NCI-H1694 treated with DMSO at 0.1 percent for 48 hours (cell line): ENCODE measurements at places on chromosomes 7 and 10.

DNA sequence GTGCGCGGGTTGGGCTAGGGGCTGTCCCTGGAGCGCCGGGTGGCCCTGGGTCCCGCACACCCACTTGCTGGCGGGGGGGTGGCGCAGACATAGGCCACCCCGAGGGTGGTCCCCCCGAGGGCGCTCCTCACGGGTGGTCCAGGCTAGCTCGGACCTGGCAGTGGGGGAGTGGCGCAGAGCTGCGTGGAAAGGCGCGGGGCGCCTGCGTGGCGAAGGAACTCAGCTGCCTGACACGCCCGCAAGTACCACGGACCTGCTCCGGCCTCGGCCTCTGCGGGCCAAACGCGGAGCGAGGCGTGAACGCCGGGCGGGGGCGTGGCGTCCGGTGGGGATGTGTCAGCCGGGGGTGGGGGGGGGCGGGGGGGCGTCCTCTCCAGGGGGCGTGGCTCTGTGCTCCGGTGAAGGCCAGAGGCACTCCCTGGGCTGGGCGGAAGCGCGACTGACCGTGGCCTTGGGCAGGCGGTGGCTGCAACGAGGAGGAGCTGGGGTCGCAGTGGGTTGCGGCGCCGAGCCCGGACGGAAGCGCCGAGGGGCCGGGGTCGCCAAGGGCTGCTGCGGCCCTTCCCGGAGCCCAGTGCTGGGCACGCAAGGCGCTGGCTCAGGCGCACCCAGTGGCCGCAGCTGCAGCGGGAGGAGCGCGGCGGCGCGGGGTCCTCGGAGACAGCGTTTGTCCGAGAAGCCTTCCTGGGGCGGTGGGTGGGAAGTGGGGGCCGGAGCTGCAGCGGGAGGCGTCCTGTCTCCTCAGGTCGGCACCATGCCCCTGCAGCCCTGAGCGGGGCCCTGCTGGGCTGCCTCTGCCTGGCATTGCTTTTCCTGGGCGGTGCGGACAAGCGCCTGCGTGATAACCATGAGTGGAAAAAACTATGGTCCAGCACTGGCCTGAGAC, 58.9 kb upstream of the NUPR2 start:
- DNase-seq = no peak

- DNase-seq = no peak
Measured at GRCh38 chr7:22356010-22356691, 803 bp downstream of the RAPGEF5 start.

DNA sequence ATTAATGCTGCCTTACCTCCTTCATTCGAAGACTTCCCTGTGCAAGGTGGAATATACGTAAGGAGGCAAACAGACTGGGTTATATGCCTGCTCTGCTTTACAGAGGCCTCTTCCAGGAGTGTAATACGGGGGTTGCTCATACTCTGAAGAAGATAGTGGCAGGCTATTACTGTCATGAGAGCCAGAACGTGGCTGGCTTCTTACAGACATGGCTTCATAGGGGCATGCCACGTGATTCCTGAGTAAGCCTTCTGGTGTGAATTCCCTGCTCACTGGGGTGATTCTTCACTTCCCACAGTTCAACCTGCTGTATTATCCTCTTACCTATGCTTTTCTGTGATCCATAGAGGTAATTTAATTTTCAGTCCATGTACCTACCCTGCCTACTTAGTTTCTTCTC, 141.8 kb downstream of the ST7 start:
- no peak for DNase-seq

DNA sequence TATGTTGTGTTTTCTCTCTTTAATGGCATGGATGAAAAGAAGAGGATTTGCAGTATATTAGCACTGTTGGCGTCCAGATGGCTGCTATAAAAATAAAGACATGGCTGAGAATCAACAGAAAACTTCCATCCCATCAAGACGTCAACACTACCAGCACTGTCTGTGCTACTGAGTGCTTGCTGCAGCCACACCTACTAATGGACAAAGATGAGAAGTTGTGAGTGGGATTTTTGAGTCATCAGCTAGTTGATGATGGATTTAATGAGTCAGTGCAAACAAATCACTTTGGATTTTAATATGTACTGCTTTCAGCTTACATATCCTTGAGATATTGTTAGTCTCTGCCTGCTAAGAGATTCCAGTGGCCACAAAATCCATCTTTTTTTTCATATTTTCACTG, 631.0 kb upstream of the ANKRD30A start:
- no peak for DNase-seq

DNA sequence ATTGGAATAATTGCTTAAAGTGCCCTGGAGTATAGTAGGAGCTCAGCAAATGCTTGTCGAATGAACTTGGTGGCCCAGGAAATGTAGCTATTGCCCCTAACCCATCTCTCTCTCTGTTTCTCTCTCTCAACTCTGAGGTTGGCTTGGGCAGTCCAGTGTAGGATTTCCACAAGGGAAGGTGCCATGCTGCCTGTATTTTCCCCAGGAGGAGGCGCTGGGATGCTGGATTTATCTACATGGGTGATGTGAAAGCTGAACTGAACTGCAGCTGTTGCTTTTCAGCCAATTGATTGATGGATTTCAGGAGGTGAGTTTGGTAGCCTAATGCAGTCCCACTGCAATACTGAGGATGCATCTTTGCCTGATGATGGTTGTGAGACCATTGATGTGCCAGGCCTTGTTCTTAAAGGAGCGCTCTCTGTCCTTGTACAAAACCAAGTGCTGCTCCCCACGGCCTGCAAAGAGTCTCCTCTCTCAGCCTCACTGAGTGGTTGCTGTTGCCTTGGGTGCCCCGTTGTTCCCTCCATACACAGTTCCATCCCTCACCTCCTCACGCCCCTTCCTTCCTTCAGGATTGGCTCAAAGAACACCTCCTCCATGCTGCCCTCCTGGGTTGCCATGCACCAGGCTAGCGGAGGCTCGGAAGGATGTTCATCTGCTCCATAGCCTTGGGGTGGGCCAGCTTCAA, 200.6 kb downstream of the GLRX3 start:
- no peak for DNase-seq

DNA sequence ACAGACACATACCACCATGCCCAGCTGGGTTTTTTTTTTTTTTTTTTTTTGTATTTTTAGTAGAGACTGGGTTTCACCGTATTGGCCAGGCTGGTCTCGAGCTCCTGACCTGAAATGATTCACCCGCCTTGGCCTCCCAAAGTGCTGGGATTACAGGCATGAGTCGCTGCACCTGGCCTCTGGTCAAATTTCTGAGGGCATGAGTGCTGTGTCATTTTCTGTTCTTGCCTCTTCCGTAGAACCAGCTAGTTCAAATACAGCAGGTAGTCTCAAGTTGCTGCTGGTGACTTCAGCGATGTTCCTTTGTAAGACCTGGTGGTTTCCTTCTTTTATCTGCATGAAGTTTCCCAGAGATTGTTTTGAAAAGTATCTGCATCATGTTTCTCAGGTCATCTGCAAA, 134.8 kb upstream of the SHH start:
- no peak for DNase-seq

DNA sequence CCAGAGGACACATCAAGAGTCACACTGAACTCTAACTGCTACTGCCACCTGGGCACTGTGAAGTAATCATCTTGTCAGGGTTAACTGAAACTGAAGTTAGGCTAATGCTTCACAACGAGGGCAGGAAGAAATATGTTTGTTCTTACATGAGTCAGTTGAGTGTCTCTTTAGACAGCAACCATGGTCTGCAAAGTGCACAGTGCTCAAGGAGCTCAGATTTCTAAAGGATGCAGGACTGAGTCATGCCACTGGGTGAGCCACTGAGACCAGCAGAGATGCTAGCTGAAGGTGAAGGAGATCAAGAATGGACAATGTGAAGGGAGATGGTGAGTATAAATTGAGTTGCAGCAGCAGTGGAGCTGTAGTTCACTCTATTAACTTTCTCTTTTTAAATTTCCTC, 76.0 kb upstream of the CTTNBP2 start:
- no peak for DNase-seq

GRCh38 chr7:17429579-17429978, 131.1 kb downstream of the AHR start:
- DNase-seq = no peak

DNA sequence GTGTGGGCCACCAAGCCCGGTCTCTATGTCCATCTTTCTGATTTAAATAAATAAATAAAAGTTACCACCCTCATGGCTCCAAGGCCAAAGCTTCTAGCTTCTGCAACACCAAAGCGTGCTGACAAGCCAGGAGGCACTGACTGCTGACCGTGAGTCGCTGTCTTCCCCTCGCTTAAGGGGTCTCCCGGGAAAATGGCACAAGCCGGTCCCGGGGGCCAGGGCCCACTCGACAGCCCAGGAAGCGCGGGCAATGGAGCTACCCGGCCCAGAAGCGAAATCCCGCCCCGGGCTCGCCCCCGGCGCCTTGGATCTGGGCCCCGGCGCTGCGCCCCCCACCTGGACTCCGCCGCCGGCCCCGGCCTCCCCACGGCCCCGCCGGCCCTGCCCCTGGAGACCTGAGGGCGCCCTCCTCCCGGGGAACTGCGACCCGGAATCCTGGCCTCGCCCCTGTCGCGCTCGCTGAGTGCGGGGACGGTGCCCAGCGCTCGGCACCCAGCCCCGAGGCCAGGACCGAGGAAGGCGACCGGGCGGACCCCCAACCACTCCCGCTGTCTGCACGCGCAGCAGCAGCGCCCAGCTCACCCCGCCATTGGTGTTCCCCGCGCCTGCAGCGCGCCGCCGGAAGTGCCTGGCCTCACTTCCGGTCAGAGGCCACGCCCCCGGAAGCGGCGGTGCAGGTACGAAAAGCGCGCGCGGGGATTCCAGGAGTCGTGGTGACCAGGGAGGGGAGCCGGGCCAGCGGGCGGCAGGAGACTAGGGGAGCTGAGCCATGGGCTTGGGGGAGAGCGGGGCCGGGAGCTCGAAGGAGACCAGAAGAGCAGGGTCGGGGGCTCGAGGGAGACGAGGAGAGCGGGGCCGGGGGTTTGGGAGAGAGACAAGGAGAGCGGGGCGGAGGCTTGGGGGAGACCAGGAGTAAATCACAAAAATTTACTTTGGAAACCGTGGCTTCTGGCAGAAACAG, at the start of the genes MRM2 and NUDT1:
Gene MRM2, minus strand, starts transcription at position 626 of the 961 bp plus-strand sequence. Its CDS starts 36 bp downstream, at position 590.
Gene NUDT1, plus strand, starts transcription at position 647 of the 961 bp plus-strand sequence. CDS start 2,349 bp downstream, outside the sequence.
- DNase-seq = peak; percentile 17

DNA sequence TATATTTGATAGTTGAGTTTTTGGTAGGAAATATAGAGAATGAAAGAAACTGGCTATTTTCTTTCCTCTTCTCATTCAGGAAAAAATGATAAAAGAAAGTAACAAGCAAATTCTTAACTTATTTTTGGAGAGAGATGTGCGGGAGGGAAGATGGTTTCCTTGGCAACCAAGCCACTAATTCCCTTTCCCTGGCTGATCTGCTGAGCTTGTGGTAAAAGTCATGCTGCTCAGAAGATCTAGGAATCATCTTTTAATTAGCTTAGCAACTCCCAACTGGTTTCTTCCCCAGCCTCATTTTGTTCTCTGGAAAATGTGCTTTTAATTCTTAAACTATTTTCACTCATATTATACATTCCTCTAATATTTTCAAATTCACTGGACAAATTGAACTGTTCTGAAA, 11.8 kb downstream of the UROS start:
- DNase-seq = no peak

GRCh38 chr10:114635101-114635500, 23.0 kb downstream of the ABLIM1 start:
- no peak for DNase-seq

DNA sequence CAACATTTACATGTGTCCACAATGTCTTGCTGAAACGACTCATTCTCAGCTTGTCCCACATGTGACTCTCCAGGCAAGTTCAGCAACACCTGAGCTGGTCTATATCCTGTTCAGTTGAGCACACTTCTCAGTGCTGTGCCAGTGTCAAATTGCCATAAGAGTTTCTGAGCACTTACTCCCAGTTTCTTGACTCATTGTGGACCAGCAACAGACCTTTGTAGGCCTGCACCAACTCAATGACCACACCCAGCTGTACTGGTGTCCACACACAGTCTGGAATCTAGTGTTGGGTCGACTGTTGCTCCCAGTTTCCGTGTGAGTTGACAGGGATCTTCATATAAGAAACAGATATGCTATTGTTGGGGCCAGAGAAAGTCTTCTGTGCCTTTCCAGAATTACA, 88.0 kb downstream of the PTPN20 start:
- no peak for DNase-seq

DNA sequence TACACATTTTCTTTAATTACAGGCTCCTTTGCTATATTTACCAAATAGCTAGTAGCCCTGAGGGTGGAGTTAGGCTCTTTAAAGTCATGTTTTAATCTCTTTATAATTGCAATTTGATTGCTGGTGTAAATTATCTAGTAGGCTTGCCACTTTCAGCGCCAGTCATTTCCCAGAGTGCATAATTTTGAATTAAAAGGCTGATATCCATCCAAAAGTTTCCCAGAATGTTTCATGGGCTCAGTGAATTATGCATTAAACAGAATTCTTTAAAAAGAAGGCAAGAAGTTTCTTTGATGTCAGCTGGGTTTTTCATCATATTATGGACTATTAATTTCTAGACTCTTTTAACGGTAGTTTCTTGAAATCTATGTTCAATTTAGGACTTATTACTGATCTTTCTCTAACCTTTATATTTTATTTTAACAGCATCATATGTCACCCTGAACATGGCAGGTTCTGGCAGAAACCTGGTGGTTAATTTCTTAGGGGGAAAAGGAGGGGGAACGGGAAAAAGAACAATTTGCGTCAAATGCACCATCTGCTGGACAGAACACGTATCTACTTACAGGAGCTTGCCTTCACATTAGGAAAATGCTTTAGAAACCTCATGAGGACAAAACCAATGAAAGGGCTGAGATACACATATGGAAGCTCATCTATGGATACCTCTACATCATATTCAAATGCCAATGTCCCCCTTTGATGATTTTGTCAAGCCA, 171.1 kb downstream of the GRM3 start:
- peak; percentile 20 for DNase-seq

- no peak for DNase-seq
Measured at GRCh38 chr7:31699050-31699449, 12.0 kb downstream of the PPP1R17 start.

DNA sequence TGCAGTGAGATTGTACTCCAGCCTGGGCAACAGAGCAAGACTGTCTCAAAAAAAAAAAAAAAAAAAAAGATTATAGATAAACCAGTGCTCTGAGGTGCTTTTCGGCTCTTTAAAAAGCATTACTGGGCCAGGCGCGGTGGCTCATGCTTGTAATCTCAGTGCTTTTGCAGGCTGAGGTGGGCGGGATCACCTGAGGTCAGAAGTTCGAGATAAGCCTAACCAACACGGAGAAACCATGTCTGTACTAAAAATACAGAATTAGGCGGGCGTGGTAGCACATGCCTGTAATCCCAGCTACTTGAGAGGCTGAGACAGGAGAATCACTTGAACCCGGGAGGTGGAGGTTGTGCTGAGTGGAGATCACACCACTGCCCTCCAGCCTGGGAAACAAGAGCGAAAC, 6.6 kb upstream of the HNRNPF start:
- DNase-seq = no peak

DNA sequence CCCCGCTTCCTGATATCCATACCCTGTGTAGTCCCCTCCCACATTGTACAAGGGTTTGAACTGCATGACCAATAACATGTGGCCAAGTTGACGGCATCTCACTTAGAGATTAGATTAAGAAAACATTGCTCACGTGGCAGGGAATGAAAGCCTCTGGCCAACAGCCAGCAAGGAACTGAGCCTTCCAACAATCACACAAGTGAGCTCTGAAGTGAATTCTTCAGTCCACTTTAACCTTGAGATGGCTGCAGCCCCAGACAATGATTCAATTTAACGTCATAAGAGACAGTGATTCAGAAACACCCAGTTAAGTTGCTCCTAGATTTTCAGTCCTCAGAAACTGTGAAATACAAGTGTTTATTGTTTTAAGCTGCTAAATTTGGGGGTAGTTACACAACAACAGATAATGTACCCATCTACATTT, 165.9 kb upstream of the PLXNA4 start:
- no peak for DNase-seq

- DNase-seq = no peak
Measured at GRCh38 chr10:73786512-73786885, 1.1 kb downstream of the ZSWIM8 start.

GRCh38 chr7:135741905-135742304, 6.7 kb downstream of the FAM180A start:
- no peak for DNase-seq
